ENCODE measurements at places on chromosomes 7 and 10.

DNA sequence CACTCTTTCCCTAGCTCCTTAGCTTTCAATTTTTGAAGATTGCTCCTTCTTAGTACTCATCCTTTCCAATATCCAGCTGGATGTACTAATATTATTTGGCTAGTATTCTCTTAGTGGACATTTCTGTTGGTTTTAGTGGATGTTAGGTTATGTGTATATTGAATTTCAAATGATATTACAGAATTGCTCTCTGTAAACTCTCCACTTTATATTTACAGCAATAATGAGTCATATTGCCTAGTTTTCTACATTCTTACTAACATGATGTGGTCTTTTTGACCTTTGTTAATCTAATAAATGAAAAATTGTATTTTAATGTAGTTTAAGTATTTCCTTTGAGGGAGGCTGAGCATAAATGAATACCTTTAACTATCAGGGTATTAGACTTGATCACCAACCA lies 69.4 kb downstream of the BICC1 start:
- no peak for DNase-seq

DNA sequence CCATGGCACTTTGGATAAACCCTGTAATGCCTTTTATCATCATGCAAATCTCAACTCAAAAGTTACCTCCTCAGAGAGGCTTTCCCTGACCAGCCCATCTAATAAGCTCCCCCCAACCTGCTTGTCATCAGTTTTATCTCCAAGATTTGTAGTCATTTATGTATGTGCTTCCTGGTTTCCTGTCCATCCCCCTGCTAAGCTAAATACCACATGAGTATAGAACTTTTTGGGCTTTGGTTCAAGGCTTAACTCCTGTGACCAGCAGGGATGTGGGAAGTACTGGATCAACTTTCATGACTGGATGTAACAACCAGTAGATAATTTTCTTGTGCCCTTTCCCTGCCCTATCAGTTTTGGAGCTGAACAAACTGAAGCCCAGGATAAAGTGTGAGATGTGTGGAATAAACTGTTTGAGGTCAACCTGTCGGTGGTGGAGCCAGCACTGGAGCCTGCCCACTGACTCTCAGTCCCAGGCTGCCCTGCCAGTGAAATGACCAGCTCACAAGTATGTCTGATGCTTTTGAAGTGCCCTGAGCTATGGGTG lies 148.6 kb downstream of the CYP26A1 start:
- DNase-seq = no peak

DNA sequence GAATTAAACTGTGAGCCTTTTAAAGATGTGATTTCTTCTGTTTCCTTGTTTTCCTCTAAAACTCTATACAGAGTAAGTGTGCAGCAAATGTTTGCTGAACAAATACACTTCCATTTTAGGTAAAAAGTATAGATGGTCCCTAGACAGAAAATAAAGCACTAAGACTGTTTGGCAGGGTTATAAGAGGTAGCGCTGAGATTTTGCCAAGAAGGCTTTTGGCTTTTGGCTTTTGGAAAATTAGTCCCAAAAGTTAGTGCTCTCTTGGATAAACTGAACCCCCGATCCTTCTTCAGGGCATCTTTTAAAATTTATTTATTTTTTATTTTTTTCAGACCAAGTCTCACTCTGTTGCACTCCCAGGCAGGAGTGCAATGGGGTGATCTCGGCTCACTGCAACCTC lies 175.7 kb upstream of the NRP1 start:
- no peak for DNase-seq

DNA sequence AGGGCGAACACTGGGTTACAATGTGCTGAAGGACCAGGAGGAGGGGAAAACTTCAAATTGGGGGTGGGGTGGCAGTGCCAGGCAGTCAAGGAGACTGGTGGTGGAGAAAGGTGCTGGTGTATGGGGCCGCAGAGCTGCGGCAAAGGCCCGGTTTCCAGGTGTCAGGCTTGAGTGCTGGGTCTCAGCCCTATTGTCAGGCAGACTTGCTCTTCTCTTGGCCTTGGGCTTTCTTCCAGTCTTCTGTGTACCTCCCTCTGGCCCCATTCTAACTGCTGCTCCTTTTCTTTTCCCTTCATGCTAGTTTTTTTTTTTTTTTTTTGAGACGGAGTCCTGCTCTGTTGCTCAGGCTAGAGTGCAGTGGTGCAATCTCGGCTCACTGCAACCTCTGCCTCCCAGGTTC lies 51.0 kb downstream of the POLR3A start:
- DNase-seq = no peak

- no peak for DNase-seq
These were observed 90.3 kb downstream of the MICALL2 start for GRCh38 chr7:1368682-1369571.

GRCh38 chr10:131580076-131580652 lies 268.6 kb upstream of the TCERG1L start:
- DNase-seq = no peak

- no peak for DNase-seq
These were observed 161.4 kb downstream of the ELMO1 start for GRCh38 chr7:37287131-37287855.

GRCh38 chr10:10785627-10786026 lies 232.0 kb upstream of the CELF2 start:
- DNase-seq = no peak

- peak; percentile 24 for DNase-seq
These were observed 58.2 kb upstream of the CAMK2B start for GRCh38 chr7:44383566-44383965.

DNA sequence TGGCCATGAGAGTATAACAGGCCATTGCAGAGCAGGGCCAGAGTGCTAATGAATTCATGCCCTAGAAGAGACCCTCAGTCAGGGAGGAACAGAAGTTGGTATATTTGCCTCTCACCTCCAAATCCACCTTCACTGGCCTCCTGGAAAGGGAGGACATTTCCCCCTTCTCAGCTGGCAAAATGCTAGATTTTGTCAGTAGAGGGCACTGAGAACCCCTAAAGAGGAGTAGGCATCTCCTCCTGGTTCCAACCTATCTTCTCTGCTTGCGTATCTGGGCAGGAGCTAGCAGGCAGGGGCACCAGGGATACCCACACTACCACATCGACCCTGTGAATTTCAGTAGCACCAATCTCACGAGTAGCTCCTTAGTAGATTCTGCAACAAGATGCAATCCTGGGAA lies 79.8 kb upstream of the GHITM start:
- DNase-seq = no peak

- no peak for DNase-seq
These were observed 26.1 kb upstream of the FIS1 start for GRCh38 chr7:101271021-101271420.

- DNase-seq = no peak
These were observed 178.8 kb downstream of the TPK1 start for GRCh38 chr7:144656965-144657517.
